Suppressor macrophage (primary cell): ENCODE measurements at places on chromosomes 2 and 18.

- no peak for DNase-seq
Measured at GRCh38 chr2:67997528-67997900, 65.3 kb downstream of the C1D start.

GRCh38 chr2:225076125-225076524 lies 33.9 kb upstream of the DOCK10 start:
- no peak for DNase-seq

GRCh38 chr2:26653207-26654060 lies 12.3 kb upstream of the CIB4 start:
- no peak for DNase-seq

- DNase-seq = no peak
Measured at GRCh38 chr2:102335871-102336366, 19.7 kb upstream of the IL18R1 start.

DNA sequence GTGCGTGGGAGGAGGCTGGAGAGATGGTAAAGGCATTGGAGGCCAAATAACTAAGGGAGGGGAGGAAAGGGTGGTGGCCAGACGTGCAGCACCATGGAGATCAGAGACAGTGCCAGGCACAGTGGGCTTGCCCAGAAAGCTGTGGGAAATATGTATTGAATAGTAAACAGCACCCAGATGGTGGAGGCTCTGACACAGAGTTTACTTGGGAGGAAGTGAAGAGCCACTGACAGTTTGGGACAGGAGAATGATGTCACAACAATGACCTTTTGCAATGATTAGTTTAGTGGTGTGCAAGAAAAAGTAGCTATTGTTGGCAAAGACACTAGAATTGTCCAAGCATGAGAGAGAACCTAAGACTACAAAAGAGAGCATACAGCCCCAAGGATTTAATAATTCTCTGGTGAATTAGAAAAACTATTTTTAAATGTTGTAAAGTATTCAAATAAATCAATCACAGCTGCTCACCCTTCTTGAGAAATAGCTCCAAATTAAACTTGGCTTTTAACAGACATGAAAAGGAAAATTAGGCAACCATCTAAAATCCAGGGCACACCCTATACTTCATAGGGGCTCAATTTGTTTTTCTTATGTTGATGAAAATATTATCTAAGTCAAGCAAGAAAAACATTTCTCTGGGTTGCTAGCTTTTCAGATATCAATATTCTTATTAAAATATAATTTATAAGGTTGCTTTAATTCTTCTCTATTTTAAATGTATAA lies 458.7 kb upstream of the HNRNPA3 start:
- peak; percentile 62 for DNase-seq

GRCh38 chr2:108239786-108240185 lies at the start of gene SULT1C3:
Gene SULT1C3, plus strand, starts transcription at chr2:108239968. Its CDS starts 7,227 bp downstream, at chr2:108247195.
- no peak for DNase-seq

DNA sequence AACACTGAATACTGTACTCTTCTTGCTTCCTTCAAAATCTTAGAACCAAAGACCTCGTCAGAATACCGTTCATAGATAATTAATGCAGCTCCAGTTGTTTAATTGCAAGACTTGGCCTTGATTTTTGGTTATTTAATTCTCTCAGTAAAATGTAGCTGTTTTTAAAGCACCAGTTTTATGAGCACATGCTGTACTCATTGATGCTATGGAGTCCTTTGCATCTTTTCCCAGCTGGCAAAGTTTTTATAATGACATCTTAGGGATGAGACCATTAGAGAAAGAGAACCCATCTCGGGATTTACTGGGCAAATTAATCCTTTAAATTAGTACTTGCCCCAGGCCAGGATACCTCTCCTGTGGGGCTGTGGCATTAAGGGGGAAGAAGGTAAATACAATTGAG lies 199.3 kb downstream of the MEMO1 start:
- no peak for DNase-seq

DNA sequence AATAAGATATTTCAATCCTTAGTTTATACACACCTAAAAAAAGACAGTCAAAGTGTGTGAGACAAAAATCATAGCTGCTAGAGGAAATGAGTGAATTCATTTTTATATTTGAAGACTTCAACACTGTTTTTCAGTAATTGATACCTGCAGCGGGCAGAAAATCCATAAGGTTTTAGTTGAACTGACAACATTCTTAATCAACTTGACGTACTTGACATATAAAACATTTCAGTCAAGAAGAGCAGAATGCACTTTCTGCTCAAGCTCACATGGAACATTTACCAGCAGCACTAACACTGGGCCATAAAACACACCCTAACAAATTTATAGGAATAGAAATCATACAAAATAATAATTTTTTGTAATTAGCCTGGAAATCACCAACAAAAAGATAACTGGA lies 959.6 kb upstream of the SOX11 start:
- no peak for DNase-seq

GRCh38 chr2:4356109-4356508 lies 652.7 kb downstream of the DCDC2C start:
- no peak for DNase-seq

- no peak for DNase-seq
Measured at GRCh38 chr2:95074663-95075439, 46.8 kb downstream of the MRPS5 start.

DNA sequence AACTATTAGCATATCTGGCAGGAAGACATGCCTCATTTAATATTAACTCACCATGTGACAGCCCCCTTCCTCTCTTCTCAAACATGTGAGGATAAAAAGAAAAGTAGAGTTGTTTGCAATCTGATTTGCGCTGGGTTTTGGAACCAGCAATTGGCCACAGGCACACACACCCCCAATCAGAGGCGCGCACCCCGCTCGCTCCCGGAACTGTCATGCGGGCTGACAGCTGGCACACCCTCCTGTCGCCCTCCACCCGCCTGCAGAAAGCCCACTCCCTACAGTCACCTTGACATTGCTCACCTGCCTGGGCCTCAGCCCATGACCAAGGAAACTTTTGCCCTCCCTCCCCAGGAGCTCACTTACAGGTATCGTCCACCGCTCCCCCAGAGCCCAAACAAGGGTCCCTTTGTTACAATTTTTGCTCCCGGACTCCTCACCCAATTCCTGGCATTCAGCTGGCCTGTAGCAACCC lies 1.1 kb downstream of the COBLL1 start:
- DNase-seq = peak; percentile 10

GRCh38 chr18:21450913-21451312 lies 149.6 kb downstream of the ESCO1 start:
- no peak for DNase-seq

DNA sequence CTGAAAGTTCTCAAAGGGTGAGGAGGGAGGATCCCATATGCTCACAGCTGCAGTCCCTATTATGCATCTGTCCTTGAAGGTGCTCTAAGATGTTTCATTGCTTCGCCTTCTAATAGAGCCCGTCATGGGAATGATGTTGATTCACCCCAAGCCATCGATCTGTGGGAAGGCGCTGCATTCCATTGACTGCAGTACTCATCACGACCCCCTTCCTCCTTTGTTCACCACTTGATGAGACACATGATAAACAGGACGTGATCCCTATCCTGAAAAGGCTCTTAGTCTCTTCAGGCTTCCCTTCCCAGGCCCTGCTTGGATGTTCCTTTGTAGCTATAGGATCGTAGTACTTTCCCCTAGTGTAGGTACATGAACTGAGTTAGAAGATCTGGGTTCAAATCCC lies 181.8 kb downstream of the AGPS start:
- DNase-seq = no peak

- peak; percentile 81 for DNase-seq
Measured at GRCh38 chr18:62183578-62184195, 3.2 kb downstream of the PIGN start.

DNA sequence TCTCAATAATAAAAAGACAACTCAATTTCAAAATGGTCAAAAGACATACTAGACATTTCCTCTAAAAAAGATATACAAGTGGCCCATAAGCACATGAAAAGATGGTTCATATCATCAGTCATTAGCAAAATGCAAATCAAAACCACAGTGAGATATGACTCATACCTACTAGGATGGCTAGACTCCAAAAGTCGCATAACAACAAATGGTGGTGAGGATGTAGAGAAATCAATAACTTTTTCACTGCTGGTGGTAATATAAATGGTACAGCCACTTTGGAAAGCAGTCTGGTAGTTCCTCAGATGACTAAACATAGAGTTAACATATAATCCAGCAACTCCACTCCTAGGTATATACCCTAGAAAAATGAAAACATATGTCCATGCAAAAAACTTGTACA lies 242.3 kb upstream of the NOL4 start:
- no peak for DNase-seq

DNA sequence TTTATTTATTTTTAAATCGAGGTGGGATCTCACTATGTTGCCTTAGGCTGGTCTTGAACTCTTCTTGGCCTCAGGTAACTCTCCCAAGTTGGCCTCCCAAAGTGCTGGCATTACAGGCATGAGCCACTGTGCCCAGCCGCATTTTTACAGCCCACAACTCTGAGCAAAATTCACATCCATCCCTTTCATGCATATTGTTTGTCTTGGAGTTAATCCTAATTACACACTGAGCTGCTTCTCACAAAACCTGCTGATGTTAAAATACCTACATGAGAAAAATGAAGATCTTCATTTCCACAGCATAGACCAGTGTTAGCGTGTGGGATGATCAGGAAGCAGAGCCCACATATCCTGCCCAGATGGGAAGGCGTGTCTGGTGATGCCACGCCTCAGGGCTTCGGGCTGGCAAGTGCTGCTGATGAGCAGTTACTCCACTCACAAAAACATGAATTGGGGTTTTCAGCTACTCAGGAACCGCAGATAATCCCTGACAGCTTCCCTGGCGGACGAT lies 14.6 kb downstream of the ITGB1BP1 start:
- peak; percentile 65 for DNase-seq

- DNase-seq = peak; percentile 91
Measured at GRCh38 chr2:127810619-127811396, at the start of gene WDR33. Gene WDR33, minus strand, starts transcription at chr2:127811171. Its CDS starts 40,190 bp downstream, at chr2:127770981.

DNA sequence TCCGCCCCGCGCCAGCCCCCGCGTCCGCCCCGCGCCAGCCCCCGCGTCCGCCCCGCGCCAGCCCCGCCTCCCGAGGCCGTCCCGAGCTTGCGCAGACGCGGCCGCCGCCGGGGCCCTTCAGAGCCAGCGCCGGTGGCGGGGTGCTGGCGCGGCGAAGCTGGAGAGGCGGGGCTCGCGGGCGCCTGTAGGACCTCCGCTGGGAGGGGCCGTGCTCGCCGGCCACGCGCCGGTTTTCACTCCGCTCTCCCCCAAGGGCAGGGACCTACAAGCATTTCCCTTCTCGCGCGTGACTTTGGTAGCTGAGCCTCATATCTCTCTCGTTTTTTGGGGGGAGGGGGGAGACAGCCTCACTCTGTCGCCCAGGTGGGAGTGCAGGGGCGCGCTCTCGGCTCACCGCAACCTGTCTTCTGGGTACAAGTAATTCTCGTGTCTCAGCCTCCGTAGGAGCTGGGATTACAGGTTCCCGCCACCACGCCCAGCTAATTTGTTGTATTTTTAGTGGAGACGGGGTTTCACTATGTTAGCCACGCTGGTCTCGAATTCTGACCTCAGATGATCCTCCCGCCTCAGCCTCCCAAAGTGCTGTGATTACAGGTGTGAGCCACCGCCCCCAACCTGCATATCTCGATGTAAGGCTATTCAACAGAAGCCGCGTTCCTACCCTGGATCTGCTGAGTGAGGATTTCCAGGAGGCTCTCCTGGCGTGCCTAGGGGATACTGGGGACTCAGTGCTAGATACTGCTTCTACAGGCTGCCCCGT lies at the start of gene ZNF514:
Gene ZNF514, minus strand, starts transcription at position 159 of the 760 bp plus-strand sequence. CDS start 6,595 bp downstream, outside the sequence.
- DNase-seq = peak; percentile 93

GRCh38 chr2:207163053-207163755 lies 2.5 kb downstream of the KLF7 start:
- DNase-seq = peak; percentile 58

- DNase-seq = no peak
Measured at GRCh38 chr2:77521931-77522470, at the start of gene LRRTM4. Gene LRRTM4, minus strand, starts transcription at chr2:77522376.

DNA sequence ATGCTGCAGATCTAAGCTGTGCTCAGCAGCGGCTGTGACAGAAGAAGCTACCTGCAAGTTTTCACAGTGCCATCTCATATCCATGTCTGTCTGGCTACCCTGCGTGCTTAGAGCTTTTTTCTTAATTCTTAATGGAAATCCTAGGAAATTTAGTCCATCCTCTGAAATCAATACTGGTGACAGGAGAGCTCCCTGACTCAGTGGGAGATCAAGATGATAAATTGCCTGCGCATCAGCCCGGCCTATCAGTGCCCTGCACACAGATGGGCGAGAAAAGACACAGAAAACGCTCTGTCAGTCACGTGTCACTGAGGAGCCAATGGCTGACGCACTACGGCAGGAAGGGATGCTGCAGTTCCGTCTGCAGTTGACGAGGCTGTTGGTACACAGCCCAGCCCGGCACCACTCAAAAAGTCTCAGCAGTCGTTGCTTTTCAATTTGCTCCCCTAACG lies 819.6 kb upstream of the FSHR start:
- peak; percentile 54 for DNase-seq

GRCh38 chr2:159124441-159124911 lies 156.0 kb downstream of the TANC1 start:
- peak; percentile 74 for DNase-seq

DNA sequence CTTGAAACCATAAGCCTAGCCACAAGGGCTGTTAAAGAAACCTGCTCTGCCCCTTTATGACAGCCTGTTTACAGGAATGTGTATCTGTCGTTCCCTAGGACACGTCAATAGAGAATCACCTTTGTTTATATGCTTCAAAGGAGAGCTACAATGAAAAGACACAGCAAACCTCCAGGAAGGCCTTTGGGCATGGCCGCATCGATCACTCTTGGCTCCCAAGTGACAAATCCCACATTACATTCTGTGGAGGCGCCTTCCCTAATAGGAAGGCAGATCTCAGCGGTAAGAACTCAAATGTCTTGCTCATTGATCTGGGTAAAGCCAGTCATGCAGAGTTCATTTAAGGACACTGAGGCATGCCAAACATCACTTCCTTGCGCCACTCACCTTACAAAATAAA lies 26.5 kb downstream of the KIAA2012 start:
- no peak for DNase-seq

GRCh38 chr18:37006742-37007141 lies 177.8 kb downstream of the KIAA1328 start:
- DNase-seq = no peak

DNA sequence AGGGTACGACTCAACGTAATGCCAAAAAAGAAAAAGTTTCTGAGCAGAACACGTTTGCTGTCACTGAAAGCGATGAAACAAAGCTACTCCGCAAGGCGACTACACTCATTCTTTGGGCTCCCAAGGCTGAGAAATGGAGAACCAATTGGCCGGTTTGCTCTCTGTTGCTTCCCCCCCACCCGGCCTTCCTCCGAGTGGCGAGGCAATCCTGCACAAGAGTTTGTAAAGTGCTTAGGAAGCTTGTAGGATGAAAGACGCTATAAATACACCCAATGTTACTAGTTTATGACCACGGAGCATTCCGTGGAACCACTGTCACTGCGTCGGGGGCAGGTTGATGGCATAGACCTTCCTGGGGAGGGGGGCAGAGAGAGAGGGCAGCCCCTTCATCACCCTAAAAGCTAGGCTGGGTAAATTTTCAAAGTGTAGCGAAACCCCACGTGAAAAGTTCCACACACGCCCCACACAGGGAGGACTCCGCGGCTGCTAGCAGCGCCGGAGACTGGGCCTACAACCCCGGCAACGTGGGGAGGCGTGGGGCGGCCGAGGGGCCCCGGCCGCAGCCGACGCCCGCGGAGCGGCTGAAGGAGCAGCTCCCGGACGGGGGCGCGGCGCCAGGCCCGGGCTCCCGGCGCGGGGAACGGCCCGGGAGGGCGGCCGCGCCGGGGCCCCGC lies 915 bp downstream of the CUL3 start:
- DNase-seq = peak; percentile 81
